ENCODE measurements at places on chromosomes 6 and 20.

DNA sequence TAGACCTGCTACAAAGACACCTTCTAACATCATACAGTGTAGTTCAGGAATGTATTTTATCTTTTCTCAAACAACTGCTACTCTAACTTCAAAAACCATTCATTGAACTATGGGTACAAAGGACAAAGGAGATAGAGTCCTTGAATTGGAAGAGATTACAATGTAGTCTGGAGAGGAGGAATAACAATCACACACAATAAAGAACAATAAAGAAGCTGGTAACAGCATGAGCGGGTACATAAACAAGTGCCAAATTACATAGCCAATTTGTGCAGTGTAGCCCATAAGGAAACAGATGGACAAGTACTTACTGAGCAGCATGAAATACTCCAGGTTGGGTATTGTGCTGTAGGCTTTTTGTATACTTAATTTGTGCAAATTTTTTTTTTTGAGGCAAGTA is 44.3 kb downstream of the OSTM1 start:
- DNase-seq = no peak

- no peak for DNase-seq
Observed at GRCh38 chr20:50848846-50849673, 54.2 kb downstream of the BCAS4 start.

DNA sequence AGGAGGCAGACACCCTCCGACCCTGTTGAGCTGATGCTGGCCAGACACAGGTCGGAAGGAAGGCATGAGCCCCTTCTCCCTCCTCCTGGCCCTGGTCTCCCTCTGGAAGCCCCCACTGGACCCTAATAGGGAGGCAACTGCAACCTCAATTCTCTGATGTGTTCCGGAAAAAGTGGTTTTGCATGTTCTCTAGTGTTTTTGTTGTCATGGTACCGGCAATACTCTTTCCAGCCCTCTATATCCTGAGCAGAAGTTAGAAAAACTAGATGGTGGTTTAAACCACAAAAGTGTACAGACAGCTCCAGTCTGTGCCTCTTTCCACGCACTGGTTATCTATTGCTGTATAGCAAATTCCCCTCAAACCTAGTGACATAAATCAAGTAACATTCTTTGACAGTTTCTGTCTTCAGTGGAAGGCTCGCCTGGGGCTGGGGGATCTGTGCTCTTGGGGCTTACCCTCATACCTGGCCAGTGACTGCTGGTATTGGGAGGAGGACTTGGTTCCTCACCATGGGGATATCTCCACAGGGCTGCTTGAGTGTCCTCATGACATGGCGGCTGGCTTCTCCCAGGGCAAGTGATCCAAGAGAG is 37.0 kb downstream of the SYTL3 start:
- DNase-seq = no peak

GRCh38 chr6:47672816-47673215 is 25.6 kb upstream of the ADGRF4 start:
- DNase-seq = peak; percentile 34

GRCh38 chr20:47854687-47855212 is 69.5 kb upstream of the SULF2 start:
- DNase-seq = peak; percentile 47

- peak; percentile 79 for DNase-seq
Observed at GRCh38 chr6:17448165-17448564, 54.8 kb downstream of the CAP2 start.

GRCh38 chr20:23147647-23147963 is 61.5 kb upstream of the CD93 start:
- DNase-seq = no peak

DNA sequence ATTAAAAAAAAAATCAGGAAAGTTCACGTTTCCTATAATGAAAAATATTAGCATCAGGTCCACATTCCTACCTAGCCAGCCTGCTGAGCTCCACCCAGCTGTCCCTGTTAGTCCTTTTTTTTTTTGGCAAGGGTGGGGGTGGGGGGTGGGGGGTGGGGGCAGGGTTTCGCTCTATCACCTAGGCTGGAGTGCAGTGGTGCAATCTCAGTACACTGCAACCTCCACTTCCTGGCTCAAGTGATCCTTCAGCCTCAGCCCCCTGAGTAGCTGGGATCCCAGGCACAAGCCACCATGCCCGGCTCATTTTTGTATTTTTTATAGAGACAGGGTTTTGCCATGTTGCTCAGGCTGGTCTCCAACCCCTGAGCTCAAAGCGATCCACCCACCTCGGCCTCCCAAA is 7.5 kb upstream of the SLC2A10 start:
- DNase-seq = no peak
